Posterior cingulate gyrus (tissue), 11 donors: ENCODE measurements at places on chromosomes 1 and 21.

DNA sequence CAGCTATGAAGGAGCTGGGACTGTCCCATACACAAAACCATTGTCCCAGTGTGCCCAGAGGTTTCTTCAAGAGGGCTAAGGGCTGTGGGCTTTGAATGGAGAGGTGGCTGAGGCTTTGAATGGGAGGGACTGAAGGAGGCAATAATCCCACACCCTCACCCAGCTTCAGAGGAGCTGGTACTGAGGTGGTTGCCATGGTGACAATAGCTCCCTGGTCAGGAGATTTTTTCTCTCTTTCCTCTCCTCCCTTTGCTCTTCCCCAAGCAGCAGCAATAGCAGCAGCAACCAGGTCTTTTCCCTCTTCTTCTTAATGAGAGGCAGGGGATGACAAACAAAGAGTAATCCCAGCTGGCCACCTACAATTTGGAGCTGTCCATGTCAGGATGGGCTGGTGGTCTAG, 1.6 kb downstream of the HPCAL4 start:
- peak; percentile 87 for DNase-seq

- no peak for DNase-seq
These were observed 18.4 kb upstream of the CD101 start for GRCh38 chr1:116983112-116983511.

GRCh38 chr1:207459008-207459407, 4.9 kb downstream of the CR2 start:
- no peak for DNase-seq

- DNase-seq: no peak
These were observed 5.6 kb downstream of the ARHGEF16 start for GRCh38 chr1:3459940-3460671.

DNA sequence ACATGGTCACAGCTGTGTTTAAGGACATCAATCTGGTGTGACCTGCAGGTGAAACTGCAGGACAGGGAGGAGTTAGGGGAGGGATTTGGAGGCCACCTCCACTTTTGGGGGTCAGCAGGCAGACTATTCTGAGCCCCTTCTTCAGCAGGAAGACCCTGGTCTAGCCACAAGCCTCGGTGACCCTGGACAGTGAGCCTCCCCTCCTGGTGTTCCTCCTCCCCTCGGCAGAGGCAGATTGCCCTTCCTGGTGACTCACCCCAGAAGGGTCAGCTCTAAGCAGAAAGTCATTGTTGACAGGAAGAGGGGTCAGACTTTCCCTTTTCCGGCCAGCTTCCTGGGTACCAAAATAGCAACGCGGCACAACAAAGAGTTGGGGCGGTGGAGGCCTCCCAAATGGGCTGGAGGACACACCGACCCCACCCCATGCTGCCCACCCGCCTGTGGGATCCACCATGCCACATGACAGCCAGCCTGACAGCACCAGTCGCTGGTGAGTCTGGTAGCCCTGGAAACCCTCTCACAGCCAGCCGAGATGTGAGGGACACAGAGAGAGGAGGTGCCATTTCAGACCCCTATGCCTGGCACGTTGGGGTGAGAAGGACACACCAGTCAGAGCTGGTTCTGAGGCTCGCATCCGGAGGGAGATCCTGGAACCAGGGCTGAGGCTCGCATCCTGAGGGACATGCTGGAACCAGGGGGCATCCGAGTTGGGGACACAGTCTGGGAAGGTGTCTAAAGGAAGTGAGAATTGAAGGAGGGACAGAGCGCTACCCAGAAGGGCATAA, 14.7 kb upstream of the CSF1 start:
- DNase-seq: no peak
